Hematopoietic multipotent progenitor cell treated with erythropoietin and hydrocortisone succinate and interleukin-3 and kit ligand, for 6 days (in vitro differentiated cells): ENCODE measurements at places on chromosomes 2 and 18.

DNA sequence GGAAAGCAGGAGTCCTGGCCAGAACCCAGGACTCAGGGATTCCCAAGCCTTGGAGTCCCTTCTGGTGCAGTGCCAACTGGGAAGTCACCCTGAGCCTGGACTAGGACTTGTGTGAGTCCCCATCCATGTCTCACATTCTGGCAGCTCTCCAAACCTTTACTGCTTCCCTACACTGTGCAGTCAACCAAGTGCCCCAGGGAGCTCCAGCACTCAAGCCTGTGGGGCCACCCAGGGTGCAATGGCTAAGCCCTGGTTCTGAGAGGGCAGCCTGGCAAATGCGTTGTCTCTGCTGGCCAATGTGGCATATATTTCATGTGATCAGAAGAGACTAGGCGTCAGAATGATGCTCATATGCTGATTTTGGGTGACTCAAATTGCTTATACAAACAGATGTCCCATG, 223.4 kb downstream of the SP3 start:
- no peak for DNase-seq

DNA sequence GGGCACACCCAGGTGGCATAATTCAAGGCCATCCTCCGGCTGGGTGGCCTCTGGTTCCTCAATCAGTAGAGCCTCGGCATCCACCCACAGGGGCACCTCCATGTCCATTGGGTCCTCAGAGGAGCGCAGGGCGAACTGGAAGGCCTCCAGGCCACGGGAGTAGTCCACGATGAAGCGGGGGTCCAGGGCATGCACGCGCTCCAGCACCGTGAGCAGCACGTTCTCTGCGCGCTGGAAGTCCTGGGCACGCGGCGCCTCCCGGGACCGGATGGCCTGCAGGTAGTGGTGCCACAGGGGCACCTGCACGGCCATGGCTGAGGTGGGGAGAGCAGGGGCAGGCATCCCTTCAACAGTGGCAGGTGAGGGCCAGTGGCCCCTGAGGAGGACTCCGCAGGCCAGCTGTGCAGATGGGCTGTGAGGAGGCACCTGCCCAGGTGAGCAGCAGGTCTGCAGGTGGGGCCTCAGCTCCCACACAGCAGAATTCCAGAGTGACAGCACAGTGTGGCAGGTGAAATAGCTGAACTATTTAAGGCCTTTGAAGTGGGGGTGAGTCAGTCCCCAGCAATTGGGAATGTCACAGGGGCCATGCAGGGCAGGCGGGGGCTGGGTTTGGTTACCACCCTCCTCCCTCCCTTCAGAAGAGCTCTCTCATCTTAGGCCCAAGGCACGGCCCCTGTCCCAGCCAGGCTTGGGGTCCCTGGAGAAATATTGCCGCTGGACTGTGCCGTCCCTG, at the start of gene MAB21L4:
MAB21L4 (minus strand) TSS at position 501 of the 733 bp plus-strand sequence; CDS start at position 342, 159 bp downstream.
- no peak for DNase-seq

- no peak for DNase-seq
These were observed 184.8 kb upstream of the CRIM1 start for GRCh38 chr2:36170805-36171204.

DNA sequence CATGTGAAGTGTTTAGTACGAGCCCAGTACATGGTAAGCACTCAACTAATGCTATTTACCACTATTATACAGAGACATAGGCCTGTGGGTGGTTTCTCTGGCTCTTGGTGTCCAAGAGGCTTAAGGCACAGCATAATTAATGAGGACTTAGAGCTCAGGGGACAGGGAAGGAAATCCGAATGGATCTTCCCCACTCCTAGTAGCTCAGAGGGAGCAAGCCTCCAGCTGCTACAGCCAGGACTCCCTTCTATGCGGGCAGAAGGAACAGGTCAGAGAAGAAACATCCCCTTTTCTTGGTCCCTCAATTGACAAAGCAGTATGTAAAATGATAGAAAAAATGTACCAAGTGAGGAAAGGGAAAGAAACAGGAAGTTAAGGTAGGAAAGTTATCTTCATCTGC, 261.3 kb upstream of the STON1 start:
- DNase-seq, result no peak

DNA sequence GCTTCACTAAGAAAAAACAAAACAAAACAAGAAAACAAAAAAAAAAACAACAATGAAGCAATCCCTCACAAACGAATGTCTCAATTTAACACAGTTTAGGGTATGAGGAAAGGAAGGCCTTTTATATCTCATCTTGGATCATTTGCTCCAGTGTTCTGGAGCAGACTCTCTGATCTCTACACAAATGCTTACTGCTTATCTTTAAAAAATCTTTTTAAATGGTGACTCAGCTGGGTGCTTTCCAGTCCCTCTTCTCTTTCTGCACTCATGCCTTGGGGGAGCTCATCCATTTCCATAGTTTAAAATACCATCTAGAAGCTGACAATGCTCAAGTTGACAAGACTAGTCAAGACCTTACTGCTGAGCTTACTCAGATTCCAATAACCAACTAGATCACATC, 56.2 kb downstream of the ETAA1 start:
- no peak for DNase-seq

DNA sequence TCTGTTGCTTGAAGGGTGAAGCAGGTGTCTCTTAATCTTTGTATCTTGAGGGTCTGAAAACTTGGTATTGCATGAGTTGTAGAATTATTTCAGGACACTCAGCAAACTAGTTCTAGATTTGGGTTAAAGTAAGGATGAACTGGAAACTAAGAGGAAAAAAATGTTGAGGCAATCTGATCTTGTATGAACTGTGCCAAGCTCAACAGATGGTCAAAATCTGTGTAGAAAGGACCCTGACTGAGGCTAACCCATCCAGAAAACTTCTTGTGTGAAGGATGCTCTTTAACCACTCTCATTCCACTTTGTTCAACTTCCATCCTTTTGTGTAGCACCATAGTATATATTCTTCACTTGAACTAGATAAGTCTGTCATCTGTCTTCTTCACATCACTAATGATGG, 861.7 kb downstream of the SLC4A3 start:
- no peak for DNase-seq

DNA sequence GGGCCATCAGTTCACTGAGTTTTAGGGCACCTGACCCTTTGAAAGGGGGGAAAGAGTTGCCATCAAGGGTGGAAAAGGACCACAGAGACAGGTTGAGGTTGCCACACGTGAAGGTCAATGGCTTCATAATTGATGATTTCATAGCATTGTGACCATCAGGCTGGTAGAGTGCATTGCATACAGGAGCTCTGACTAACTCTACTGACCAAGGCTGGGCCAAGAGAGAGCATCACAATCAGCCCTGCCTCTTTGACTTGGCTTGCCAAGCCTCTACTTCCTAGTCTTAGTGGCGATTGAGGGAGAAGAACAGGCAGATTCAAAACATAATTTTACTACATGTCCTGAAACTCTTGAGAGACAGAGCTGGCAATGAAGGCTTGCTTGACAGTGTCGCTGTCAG, 5.8 kb upstream of the TNP1 start:
- no peak for DNase-seq

DNA sequence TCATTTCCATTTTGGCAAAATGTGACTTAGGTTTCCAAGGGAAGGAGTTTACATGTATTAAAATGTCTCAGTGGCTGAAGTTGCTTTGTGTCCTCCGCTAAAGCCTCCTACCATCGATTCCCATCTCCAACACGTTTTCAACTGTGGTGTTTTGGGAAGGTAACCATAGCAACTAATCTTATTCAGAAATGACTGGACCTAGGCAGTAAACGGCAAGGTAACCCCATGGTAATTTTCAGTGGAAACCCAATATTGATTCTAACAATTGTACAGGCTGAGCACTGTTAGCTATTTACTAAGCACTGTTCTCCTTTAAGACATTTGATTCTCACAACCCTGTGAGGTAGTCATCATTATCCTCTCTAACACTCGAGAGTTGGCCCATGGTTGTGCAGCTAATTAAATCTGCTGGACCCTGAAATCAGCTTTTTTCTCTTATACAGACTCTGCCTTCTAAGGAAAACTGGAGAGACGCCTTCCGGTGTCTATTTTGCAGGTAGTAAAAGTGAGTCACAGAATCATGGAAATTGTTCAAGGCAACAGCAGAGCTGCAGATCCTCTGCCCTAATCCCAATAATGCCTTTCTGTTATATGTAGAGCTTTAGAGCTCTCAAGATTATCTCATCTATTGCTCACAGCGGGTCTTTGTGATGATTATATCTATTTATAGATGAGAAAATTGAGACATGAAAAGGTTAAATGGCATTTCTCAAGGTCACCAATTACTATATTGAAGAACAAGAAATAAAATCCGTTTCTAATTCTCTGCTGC, 36.2 kb downstream of the FASTKD2 start:
- no peak for DNase-seq

DNA sequence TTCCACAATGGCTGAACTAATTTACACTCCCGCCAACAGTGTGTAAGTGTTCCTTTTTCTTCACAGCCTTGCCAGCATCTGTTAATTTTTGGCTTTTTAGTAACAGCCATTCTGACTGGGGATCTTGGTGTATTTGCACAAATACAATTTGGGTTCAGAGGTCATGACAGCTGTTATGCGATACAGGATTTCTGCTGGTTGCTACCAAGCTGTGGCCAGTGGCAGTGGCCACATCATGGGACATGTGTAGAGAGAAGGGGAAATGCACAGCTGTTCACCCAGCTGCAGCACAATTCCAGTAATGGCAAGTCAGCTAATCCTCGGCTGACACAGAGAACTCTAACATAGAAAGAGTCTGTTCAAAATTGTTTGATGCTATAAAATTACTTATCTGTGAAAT, 21.0 kb upstream of the SELENOI start:
- DNase-seq, result peak; percentile 19

DNA sequence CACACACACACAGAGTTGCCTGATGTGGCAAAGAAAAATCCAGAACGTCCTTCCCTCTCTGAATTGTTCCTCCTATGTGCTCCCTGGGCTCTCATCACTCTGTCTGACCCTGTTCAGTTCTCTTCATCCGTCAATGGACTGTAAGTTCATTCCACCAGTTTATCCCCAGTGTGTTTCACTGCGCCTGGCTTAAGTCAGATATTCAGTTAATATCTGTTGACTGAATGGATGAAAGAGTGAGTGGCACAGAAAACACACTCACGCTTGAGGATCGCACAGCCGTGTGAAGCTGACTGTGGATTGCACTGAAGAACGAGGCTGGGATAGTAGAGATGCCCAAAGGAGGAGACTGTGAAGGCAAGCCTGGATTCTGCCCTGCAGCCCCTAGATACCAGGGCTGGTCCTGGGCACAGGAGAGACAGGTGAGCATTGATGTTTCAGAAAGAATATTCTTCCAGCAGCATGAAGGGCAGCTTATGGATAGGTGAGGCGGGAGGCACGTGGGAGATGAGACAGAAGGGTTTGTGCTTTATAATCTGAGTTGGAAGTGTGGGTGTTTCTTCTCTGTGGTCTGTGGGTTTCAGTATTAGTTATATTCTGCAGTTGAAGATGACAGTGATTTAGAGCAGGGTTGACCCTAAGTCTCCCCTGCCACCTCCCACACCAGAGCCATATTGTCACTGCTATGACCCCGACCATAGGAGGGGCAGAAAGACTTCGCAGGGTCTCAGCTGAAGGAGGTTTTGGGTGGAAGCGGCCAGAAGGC, 129.9 kb downstream of the SOCS6 start:
- no peak for DNase-seq

DNA sequence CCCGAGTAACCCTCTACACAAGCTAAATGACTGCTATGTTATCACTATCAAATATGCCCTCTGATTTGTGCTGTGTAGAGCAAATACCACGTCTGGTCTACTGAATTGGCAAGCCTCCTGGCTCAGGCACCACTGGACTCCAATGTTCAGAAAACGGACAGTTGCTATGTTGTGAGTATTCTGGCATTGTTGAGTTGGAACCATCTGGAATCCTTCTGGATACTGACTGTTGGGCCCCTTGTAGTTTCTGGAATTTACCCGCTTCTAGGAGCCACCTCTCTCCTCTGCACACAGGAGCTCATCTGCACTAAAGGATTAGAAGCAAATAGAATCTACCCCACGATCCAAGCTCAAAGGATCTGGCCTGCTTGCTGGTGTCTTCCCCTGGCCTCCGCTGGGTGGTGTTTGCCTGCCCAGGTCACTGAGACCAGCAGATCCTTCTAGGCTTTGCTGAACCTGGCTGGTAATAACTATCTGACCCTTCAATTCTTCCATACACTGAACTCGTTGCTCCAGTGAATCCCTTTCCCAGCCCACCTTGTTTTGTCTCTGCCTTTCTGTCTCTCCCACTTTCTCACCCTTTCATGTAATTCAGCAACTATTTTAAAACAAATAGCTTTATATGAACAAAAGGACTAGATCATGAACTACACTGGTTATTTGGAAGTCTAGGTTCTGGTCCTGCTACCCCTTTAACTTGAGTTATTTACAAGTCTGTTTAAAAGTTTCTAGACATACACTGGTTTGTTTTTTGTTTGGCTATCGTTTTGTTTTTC, 2.1 kb upstream of the HAAO start:
- DNase-seq, result no peak

DNA sequence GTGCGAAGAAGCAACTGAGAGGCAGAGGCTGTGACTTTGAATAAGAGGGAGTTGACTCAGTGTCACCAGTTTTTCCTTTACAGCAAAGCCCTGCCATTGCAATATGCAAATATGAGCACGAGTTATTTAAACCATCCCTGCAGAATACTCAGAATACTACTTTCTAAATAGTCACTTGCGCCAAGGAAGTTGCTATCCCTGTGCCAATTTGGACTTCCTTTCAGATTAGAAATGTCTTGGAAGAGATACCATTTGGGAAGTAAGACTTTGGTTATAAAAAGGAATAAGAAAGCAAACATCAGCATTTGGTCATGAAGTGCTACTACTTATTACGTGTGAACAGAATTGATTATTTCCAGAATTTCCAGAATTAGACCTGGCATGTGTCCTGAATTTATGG, 151.8 kb upstream of the MYT1L start:
- no peak for DNase-seq

- no peak for DNase-seq
These were observed 15.6 kb upstream of the SNED1 start for GRCh38 chr2:240982821-240983281.

DNA sequence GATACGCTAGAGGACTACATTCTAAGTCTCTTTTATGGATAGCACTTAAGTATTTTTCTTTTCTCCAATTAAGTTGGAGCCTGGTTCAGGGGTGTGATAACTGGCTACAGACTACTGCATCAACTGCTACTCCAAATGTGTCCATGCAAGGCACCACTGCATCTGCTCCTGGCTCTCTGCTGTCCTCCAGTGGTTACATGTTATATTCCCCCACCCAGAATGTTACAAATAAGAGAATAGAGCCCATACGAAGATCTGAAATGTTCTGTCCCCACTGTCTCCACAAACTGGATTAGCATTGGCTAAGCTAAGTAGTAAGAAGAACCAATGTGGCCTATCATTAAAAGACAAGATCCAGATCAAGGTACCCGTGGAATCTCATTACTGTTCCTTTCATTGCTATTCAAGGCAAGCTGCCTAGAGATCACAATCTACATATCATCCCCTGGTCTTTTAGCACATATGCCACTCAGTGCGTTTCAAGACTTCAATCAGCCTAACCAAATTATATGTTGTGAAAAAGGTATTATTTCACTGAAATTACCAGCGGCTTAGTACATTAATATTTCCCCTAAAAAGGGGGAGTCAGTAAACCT, 308.3 kb upstream of the SLC8A1 start:
- DNase-seq, result peak; percentile 76

GRCh38 chr2:101750688-101751087, 53.2 kb downstream of the MAP4K4 start:
- DNase-seq, result no peak
